ENCODE measurements at places on chromosomes 6 and 20.

GRCh38 chr6:108293527-108294296, 1.1 kb upstream of the AFG1L start:
- no peak for DNase-seq

- DNase-seq, result no peak
Observed at GRCh38 chr20:43477193-43477592, 19.5 kb downstream of the SRSF6 start.

GRCh38 chr6:151310852-151311767, 71.3 kb downstream of the AKAP12 start:
- no peak for DNase-seq

DNA sequence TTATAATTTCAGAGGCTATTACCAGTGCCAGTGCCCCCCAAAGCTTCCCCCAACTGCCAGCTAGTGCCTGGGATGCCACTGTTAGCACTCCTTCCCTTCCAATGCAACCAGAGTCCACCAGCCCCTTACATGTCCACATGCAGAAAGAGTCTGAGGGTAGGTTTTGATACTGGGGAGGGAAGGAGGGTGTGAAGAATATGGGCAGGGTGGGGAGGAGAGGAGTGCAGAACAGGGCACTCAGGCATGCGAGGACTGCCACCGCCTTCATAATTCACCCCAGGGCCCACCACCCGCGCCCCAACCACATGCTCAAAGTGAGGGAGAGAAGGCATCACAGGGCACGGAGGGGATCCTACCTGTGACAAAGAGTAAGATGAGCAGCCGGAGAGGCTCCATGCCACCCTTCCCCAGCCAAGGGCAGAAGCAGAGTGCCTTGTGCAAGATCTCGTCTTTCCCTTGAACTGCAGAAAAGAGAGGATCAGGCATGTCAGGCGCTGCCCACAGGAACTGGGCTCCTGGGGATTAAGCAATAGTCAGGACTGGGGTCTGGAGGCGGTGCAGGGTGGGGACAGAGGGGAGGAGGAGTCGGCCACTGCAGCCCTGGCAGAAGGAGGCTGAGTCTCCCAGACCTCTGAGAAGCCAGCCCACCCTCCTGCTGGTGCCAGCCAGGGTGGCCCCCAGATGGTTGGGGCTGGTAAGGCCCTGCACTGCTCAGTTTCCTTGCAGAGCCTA, at the start of gene TREM2:
TREM2 (minus strand) TSS at position 430 of the 732 bp plus-strand sequence; CDS start at position 396, 34 bp downstream.
- DNase-seq, result no peak

DNA sequence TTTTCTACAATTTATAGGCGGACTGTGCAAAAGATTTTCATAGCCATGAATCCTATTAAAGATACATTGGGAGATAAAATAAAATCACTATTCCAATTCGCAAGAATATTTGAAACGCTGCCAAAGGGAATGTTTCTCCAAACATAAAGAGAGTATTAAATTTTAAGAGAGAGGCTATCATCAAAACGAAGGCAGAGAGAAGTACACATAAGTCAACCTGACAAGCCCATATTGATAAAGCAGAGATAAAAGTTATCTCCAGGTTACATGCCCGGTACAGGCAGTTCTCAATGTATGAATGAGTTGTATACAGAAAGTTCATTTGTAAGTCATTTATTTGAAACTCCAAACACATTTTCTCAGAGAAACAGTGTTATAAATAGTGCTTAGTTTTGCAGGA, 193.1 kb downstream of the ATXN1 start:
- DNase-seq, result no peak

DNA sequence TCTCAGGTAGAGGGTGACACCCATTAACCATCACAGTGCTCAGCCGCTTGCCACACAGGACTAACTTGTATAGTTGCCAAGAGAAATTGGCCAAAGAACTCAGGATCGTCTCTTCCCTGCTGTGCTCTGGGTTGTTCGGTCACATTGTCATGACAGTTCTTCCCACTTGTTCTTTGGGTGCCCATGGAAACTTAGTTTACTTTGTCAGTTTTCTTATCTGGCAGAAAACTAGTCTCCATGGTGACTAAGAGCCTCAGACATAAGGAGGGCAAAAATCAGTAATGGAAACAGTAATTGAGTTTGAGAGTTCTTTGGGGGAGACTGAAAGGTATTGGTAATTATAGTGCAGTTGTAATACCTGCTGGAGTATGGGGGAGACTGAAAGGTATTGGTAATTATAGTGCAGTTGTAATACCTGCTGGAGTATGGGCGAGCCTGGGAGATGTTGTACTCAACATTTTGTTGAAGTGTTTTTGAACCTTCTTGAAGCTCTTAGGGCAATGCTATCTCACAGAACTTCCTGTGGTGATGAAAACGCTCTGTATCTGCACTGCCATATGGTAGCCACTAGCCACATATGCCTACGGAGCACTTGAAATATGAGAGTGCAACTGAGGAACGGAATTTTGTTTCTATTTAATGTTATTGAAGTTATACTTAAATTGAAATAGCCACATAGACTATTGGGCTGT, 95.2 kb upstream of the HDGFL1 start:
- no peak for DNase-seq

DNA sequence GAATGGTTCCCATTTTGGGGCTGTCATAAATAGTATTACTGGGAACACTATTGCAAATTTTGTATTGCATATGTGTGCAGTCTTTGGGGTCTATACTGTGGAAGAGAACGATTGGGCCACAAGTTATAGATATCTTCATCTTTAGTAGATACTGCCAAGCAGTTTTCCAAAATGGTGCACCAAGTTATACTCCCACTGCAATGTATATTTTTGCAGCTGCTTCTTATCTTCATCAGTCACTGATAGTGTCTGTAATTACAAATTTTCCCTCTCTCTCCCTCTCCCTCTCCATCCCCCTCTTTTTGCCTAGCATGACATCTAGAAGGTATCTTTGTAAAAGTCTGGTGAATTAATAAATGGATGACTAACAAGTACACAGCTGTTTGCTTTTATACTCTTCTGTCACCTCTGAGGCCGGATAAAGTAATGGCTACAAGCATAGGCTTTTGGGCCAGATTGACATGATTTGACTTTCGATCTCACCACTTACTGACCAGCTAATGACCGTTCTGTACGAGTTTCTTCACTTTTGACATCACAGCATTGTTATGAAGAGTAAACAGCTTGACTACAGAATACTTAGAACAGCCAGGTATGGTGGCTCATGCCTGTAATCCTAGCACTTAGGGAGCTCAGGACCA, 113.3 kb upstream of the SLC2A12 start:
- no peak for DNase-seq

Measured in fibroblast of skin of abdomen (primary cell).